Skin of body (tissue), 3 donors: ENCODE measurements at places on chromosomes 1 and 21. TPM values are rescaled to one million over a fixed set of nuclear protein-coding genes. Genes with fewer than 3 reads are reported as not detected.

- DNase-seq = peak; percentile 63
These were observed 120.0 kb downstream of the SETD4 start for GRCh38 chr21:35940074-35940927.

GRCh38 chr1:161836018-161836417 lies 69.9 kb downstream of the ATF6 start:
- peak; percentile 76 for DNase-seq

DNA sequence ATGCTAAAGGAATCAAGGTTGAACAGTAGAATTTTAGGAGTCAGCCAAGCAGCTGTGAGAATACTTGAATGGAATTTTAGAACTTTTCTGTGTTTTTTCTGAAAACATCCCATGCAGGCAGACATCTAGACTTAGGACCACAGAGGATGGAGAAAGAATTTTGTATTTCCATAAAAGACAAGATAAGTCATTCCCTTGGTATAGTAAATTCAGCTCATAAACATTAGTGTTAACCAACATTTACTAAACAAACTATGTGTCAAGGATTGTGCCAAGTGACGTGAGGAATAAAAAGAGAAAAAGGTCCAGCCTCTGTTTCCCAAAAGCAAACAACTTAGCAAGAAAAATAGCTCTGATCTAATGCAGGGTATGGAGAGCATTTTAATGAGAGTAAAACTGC lies 210.2 kb upstream of the NR5A2 start:
- DNase-seq = no peak

- DNase-seq = no peak
These were observed 6.7 kb downstream of the GRIK1 start for GRCh38 chr21:29933088-29933487.

DNA sequence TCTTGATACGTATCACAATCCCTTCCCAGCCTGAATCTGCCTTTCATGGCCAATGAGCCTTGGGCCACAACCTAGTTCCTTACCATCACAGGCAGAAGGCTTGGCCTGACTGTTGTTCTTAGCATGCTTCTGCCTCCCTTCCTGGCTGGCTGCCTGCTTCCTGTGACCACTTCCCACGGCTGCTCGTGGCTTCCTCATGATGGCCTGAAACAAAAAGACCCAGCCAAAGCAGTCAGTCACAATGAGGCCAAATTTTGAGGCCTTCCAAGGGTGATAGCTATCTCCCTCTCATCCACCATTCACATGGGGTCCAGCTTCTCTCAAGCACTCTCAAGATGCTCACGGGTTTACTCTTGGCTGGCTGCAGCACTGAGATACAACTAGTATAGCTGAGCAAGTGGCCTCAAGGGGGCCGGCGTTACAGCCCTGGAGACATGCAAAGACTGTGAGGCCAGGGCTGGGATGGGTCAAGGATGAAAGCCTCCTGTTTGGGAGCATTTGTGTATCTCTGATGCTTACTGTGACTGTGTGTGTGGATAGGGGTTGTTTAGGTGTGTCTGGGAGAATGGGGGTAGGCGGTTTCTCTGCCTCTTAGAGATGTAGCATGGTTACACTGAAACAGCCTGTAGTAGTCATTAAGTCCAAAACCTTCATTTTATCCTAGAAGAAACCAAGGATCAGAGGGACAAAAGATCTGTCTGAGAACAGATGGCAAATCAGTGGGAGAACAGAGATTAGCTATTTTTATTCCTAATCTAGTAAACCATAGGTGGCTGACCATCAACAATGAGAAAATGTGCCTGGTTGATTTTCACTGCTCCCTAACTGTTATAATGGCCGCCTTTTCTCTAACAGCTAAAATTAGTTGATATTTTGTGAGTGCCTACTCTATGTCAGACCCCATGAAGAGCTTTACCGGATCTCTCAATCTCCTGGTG lies 5.4 kb upstream of the TOE1 start:
- DNase-seq = no peak

- DNase-seq = no peak
These were observed 145.7 kb upstream of the HMGB4 start for GRCh38 chr1:33718186-33718585.

DNA sequence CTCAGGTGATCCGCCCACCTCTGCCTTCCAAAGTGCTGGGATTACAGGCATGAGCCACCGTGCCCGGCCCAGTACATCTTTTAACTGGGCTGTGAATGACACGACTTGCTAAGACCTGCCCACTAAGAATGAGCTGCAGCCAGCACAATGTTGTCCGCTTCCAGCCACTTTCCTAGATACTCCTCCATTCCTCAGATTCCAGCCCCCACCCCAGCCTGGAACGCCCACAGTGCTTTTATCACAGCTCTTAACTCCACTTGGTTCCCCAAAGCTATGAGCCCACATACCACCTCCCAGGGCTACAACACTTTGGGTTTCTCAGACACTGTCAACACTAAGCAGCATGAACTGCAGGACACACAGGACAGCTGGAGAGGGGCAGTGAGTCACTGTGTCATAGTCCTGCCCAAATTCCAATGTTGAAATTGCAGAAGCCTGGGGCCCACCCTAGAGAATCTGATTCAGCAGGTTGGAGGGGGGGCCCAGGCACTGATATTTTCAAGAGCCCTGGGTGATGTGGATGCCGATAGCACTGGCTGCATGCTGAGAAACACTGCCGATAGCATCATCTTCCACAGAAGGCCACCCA lies 58.0 kb downstream of the ACBD3 start:
- DNase-seq = no peak

DNA sequence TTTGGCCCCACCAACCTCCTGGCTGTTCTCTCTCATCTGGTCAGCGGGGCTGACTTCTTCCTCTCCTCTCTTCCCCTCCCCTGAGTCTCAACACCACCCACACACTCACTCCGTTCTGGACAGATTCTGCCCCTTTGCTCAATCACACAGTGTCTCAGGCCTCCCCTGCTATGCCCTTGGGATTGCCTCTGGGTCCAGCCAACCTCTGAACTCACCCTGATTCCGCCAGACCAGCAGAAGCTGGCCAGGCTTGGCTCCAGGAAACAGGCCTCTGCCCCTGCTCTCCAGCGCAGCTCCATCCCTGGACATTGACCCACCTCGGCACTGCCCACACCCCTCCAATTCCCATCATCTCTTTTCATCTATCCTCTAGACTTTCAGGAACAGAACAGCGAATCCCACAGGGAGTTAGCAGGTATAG lies 22.1 kb downstream of the AHDC1 start:
- DNase-seq = no peak

- DNase-seq = no peak
These were observed 361.8 kb upstream of the VAMP3 start for GRCh38 chr1:7409278-7409677.

DNA sequence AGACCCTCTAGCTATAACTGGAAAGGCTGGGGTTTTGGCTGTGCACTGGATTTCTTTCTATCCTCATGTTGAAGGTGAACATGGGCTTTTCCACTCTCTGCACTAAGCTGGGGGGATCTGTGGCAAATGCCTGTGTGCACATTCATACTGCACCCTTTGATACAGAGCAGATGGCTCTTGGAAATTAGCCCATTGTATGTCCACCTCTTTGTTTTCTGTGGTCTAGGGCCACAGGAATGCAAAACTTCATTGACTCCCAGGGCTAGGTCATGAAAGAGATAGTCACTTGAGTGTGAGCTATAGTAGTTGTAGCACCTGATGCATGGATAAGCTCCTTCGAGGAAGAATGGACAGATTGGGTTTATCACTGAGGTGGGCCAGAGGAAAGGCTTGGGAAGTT lies 5.7 kb upstream of the OR14A16 start:
- DNase-seq = no peak

GRCh38 chr1:19495799-19496526 lies 10.6 kb upstream of the CAPZB start:
- DNase-seq = peak; percentile 57

DNA sequence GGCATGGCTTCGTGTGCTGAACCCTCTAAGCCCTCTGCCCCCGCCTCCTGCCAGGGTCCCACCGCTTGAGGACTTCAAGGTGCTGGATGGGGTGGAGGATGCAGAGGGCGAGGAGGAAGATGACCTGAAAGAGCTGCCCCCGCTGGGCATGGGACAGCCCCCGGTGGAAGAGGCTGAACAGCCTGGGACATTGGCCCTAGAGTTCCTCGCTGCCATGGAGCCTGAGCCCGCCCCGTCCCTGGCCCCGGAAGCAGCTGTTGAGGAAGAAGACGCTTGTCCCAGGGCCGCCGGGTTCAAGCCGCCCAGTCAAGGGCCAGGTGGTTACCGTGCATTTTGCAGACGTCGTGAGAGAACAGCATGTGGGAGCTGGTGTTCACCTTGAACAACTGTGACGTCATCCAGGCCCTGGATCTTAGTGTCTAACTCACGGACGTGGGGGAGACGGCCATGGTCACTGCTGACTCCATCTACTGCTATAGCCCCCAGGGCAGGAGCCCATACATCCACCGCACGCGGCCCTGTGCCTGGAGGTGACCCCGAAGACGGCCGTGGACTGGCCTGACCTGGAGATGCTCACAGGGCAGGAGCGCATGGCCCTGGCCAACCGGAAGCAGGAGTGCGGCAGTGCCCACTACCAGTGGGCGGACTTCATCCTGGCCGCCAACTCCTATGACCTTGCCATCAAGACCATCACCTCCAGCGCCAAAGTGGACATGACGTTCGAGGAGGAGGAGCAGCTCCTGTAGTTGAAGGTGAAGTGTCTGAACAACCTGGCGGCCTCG lies 90.1 kb downstream of the PPP1R12B start:
- DNase-seq = no peak

DNA sequence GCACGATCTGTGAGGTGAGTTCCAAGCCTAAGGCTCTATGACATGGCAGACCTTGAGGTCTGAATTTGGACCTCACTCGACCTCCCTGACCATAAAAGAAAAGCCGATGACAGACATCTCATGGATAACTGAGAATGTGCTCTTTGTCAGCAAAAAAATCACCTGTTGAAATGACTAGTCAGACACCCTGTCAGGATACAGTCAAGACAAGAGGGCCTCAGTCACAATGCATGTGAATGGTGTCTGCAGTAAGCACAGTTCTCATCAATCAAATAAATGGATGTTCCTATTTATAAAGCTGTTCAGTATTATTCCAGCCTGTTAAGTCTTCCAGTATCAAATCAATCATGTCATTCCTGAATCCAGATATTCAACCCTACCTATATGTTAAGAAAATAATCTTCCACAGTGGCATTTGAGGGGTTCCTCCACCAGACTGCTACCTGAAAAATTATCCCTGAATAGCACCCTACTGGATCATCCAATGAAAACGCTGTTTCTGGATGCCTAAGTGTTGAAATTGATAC lies 28.6 kb upstream of the EXO1 start:
- no peak for DNase-seq

DNA sequence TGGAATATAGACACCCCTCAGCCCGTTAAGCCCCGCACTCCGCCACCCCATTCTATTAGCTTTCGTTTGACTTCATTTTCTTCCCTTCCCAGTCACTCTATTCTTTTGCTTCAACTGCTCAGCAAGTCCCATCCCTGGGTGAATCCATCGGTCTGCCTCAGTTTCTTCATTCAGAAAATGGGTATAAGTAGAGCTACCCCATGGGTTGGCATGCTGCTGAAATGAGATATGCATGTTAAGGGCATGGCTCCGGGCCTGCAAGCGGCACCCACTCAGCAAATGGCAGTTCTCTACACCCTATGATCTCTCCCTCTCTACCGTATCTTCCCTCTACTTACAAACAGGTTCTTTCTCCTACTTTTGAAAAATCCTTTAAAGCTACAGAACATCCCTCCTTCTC lies 87.8 kb upstream of the IRF2BP2 start:
- DNase-seq = no peak

GRCh38 chr1:45924736-45925135 lies 121.3 kb downstream of the MAST2 start:
- DNase-seq = no peak

DNA sequence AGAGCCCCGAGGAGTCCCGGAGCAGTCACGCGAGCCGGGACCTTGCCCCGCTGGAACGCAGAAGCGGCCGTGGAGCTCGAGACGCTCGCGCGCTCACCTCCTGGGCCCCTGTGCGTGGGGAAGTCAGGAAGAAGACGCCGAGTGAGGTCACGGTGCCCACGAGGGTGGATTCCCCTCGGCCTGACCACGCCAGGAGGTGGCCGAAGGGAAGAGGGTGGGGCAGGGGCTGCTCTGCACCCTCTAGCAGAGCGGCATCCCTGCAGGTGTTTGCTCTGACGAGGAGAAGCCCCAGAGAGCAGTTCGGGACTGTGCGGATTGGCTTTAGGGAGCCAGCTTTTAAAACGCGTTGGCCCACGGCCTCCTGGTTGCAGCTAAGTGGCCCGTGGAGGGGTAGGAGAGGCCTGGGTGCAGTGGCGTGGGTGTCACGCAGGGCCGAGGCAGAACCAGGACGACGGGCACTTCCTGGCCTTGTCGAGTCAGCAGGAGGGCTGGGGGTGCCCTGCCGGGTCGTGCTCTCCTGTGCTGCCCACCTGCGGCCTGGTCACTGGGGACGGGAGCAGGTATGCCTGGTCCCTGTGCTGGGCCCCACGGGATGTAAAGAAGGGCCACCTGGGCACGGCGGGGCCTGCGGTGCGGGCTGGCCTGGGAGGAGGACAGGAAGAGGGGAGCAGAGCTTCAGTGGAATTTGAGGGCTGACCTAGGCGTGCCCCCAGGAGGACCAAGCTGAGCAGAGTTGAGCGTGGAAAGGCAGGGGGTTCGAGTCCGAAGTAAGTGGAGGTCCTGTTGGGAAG lies 1.0 kb downstream of the PDXK start:
- DNase-seq = no peak

- no peak for DNase-seq
These were observed 1298.8 kb downstream of the PLA2G4A start for GRCh38 chr1:188127507-188127906.

GRCh38 chr1:33378524-33378923 lies 52.4 kb downstream of the PHC2 start:
- no peak for DNase-seq

- peak; percentile 86 for DNase-seq
These were observed at the start of gene CMPK1 for GRCh38 chr1:47333578-47333921. Gene CMPK1, plus strand, starts transcription at chr1:47333790. Its CDS starts 156 bp downstream, at chr1:47333946.

DNA sequence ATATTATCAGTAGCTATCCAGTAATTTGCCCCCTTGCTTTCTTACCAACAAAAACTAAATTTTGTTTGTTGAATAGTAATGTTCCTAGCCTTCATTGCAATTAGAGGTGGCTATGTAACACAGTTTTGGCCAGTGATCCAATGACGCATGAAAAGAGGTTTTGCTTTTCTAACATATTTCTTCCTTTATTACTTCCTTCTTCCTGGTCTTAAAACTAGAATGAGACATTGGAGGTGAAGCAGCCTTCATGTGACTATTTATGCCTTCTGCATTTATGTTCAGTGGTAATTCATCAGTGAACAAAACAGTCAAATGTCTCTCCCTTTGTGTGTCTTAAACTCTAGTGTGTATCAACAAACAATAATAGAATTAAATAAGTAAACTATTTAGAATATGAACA lies 35.5 kb downstream of the LRIF1 start:
- no peak for DNase-seq

The SH2D1B gene
- total RNA-seq = not detected

The RRAGC gene
- 26.8 TPM for total RNA-seq

The ZBTB40 gene
- 11.2 TPM for total RNA-seq

The ZYG11A gene
- total RNA-seq = 0.30 TPM

The PDIK1L gene
- total RNA-seq = 11.3 TPM

The AUNIP gene
- 1.1 TPM for total RNA-seq

The MFAP2 gene
- total RNA-seq = 38.3 TPM

The TRIM46 gene
- 0.20 TPM for total RNA-seq

The AVPR1B gene
- total RNA-seq = not detected

The C1orf141 gene
- total RNA-seq = not detected

The ZBTB37 gene
- 13.7 TPM for total RNA-seq

The TAS1R1 gene
- 0.59 TPM for total RNA-seq

The EPHA8 gene
- total RNA-seq = not detected

The RFX5 gene
- total RNA-seq = 22.8 TPM

The PTGFR gene
- total RNA-seq = 28.6 TPM

The ARMH1 gene
- 3.6 TPM for total RNA-seq
